ENCODE measurements at places on chromosomes 7 and 10. TPM values are rescaled to one million over a fixed set of nuclear protein-coding genes. Genes with fewer than 3 reads are reported as not detected.

Gene UPK3BL2
- total RNA-seq: 1.3 TPM

Gene SUGCT
- total RNA-seq: 143 TPM

Gene TMEM229A
- total RNA-seq: not detected

Gene C7orf57
- total RNA-seq: 0.28 TPM

Gene OR2A1
- total RNA-seq: not detected

Gene SH3PXD2A
- 81.7 TPM for total RNA-seq

Gene CALML5
- total RNA-seq: 2.4 TPM

Gene CCNY
- total RNA-seq: 34.4 TPM

Gene RNF148
- not detected for total RNA-seq

Gene STEAP1
- total RNA-seq: 23.4 TPM

Gene TPK1
- 1.3 TPM for total RNA-seq

Gene NODAL
- 0.14 TPM for total RNA-seq

Gene SYT15B
- not detected for total RNA-seq

Gene ZNF239
- total RNA-seq: 2.1 TPM

Gene ZNF503
- 5.1 TPM for total RNA-seq

Gene TBRG4
- total RNA-seq: 93.6 TPM

Gene C1QL3
- not detected for total RNA-seq

Gene ITPRID1
- total RNA-seq: not detected

Gene KIF11
- 34.1 TPM for total RNA-seq

Gene SRRM3
- 0.92 TPM for total RNA-seq

Data from foreskin keratinocyte (primary cell).